Lower lobe of right lung (tissue), 2 donors: ENCODE measurements at places on chromosomes 3 and 15. TPM values are rescaled to one million over a fixed set of nuclear protein-coding genes. Genes with fewer than 3 reads are reported as not detected.

- H3K27ac ChIP-seq: no peak overlapping the region
- H3K4me3 ChIP-seq: no peak overlapping the region
- H3K36me3 ChIP-seq: no peaks in the 10 kb centered on the region
- no peaks in the 10 kb centered on the region for H3K27me3 ChIP-seq
Observed at GRCh38 chr3:12476238-12476897, 7.9 kb upstream of the TSEN2 start.

- no peaks in the 10 kb centered on the region for H3K36me3 ChIP-seq
- H3K27me3 ChIP-seq: peaks cover 5% of the 10 kb centered on the region
- DNase-seq: no peak
- H3K4me1 ChIP-seq: no peaks in the 10 kb centered on the region
- no peak overlapping the region for H3K4me3 ChIP-seq
- H3K27ac ChIP-seq: no peak overlapping the region
Observed at GRCh38 chr15:73021139-73021621, 31.1 kb upstream of the NEO1 start.

DNA sequence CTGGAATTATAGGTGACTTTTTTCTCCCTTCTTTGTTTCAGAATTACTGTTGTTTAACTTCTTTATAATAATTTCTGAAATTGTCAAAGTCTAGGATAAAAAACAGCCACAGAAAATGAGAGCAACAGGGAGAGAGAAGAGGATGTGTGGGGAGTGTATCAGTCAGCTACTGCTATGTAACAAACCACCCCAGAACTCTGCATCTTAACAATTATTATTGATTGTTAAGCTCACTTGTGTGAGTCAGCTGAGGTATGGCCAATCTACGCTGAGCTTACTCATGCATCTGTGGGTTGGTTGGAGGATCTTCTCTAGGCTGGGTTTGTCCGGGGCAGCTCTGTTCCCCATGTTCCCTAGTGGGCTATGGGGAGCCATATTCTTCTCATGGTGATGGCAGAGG, 43.7 kb upstream of the CDV3 start:
- no peaks in the 10 kb centered on the region for H3K27me3 ChIP-seq
- no peaks in the 10 kb centered on the region for H3K36me3 ChIP-seq
- H3K4me1 ChIP-seq: no peaks in the 10 kb centered on the region
- H3K4me3 ChIP-seq: no peak overlapping the region

- no peak for DNase-seq
- H3K27me3 ChIP-seq: no peaks in the 10 kb centered on the region
- no peak overlapping the region for H3K4me3 ChIP-seq
Observed at GRCh38 chr3:42302924-42303634, 37.1 kb upstream of the CCK start.

DNA sequence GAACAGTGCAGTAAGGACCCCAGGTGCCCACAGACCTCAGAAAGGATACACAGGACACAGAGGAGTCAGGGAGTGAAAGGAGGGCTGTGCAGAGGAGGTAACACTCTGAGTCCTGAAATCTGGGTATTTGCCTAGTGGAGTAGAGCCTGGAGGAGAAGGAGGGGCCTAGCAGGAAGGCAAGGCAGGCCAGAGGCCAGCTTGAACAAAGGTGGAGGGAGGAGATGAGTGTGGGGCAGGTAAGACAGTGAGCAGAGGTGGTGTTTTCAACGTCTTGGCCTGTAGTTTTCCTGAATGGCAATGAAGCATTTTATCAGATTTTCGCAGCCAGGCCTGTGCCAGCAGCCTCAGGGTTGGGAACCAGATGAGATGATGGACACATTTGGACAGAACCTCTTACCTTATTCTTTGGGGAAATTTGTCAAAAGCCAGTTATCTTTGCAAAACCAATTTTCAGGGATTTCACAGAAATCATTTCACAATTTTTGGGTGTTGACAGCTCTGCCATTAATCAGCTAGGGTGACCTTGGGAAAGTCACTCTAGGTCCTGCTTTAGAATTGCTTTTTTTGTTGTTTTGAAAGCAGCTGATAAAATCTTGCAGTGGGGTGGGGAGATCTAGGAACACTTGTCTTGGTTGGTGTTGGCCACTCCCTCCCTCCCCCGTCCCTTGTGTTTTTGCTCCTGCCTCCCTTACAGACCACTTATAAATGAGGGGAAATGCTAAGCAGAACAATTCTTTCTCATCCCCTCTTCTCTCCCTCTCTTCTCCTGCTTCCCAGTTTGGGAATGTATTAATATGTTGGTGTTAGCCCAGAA, 38.4 kb downstream of the SPSB4 start:
- no peak overlapping the region for H3K27ac ChIP-seq
- H3K27me3 ChIP-seq: no peaks in the 10 kb centered on the region

KAT2B gene
- total RNA-seq: 41.4 TPM

CAND2 gene
- total RNA-seq: 6.4 TPM

SPATA12 gene
- total RNA-seq: 0.15 TPM
